ENCODE measurements at places on chromosomes 3 and 15. TPM values are rescaled to one million over a fixed set of nuclear protein-coding genes. Genes with fewer than 3 reads are reported as not detected.

Gene LRRIQ4
- 0.07 TPM for total RNA-seq

Gene CYP8B1
- not detected for total RNA-seq

Gene WWTR1
- 128 TPM for total RNA-seq

Gene ROBO2
- 0.43 TPM for total RNA-seq

Gene GMPS
- 29.8 TPM for total RNA-seq

Gene DUOX1
- total RNA-seq, result not detected

Gene VPS18
- total RNA-seq, result 41.6 TPM
